ENCODE measurements at places on chromosomes 12 and 14.

- DNase-seq: no peak
Observed at GRCh38 chr12:57270966-57271470, 20.0 kb upstream of the STAC3 start.

- peak; percentile 12 for DNase-seq
Observed at GRCh38 chr14:67335781-67336180, 23.8 kb downstream of the ATP6V1D start.

DNA sequence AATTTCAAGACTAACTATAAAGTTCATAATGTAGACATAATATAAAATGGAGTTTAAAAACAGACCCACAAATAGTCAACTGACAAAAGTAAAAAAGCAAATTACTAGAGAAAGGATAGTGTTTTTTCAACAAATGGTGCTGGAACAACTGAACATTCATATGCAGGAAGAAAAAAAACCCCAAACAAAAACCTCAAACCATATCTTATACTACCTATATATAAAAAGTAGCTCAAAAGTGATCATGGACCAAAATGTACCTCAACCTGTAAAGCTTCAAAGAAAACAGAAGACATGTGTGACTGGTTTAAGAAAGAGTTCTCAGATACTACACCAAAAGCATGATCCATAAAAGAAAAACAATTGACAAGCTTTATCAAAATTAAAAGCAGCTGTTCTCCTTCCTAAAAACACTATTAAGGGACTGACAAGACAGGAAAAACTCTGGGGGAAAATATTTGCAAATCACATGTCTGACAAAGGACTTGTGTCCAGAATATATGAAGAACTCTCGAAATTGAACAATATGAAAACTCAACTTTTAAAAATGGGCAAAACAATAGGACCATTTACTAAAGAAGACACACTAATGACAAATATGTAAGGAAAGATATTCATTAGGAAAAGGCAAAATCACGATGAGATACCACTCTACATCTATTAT is 22.7 kb upstream of the ARID4A start:
- no peak for DNase-seq

GRCh38 chr12:34526946-34527345 is 504.6 kb downstream of the ALG10 start:
- DNase-seq: no peak

GRCh38 chr14:22383515-22384166 is 205.4 kb downstream of the DAD1 start:
- peak; percentile 71 for DNase-seq

DNA sequence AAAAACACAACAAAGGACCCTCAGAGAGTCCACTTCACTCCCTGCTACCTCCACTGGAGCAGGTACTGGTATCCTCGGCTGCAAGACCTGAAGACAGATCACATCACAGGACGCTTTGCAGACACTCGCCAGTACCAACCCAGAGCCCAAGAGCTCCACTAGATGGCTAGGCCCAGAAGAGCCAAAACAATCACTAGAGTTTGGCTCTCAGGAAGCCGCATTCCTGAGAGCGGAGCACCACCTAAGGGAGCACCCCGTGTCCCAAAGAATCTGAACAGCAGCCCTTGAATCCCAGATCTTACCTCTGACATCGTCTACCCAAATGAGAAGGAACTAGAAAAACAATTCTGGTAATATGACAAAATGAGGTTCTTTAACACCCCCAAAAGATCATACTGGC is 399.8 kb downstream of the RAD51B start:
- no peak for DNase-seq

GRCh38 chr12:71038960-71039359 is 118.4 kb upstream of the PTPRR start:
- DNase-seq: no peak

GRCh38 chr12:72989458-72989947 is 717.3 kb downstream of the TRHDE start:
- no peak for DNase-seq

DNA sequence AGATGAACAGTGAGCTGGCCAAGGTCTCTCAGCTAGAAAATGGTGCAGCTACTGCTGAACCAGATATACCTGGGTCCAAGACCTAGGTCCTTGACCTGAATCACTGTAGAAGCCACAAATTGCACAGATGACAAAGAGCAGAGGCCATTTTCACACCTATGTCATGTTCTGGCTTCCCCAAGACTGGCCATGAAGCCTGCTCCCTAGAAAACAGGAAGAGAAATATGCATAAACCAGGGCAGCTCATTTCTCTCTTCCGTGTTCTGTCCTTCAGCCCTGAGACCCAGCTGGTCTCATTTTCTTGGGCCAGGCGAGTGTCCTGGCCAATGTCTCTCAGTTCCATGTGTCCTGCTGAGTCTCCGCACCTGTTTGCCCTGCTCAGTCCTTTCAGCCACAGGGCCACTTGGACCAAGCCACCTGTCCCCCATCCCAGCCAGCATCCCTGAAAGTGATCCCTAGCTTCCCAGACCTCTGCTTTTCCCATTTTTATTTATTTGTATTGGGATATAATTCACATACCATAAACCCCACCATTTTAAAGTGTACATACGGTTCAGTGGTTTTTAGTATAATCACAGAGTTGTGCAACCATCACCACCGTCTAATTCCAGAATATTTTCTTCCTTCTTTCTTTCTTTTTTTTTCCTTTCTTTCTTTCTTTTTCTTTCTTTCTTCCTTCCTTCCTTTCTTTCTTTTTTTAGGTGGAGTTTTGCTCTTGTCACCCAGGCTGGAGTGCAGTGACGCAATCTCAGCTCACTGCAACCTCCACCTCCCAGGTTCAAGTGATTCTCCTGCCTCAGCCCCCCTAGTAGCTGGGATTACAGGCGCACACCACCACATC is 27.0 kb downstream of the P2RX7 start:
- DNase-seq: no peak

DNA sequence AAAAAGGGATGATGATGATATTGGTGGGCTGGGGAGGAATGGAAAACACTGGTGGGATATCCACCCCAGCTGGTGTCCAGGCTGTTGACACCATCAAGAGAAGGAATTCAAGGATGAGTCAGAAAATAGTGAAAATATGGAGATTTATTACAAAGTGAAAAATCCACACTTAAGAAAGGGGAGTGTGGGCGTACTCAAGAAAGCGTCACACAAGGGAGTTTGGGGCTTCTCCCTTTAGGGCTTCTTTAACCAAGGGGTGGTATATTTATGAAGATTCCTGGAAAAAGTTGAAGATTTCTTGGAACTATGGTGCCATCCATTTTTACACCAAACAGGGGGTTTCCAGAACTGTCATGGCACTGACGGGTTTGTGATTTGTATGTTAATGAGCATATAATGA is 63.1 kb upstream of the ARID2 start:
- DNase-seq: no peak

- DNase-seq: no peak
Observed at GRCh38 chr12:62931477-62931876, 3.5 kb downstream of the PPM1H start.

GRCh38 chr12:1880876-1881275 is 37.6 kb downstream of the CACNA2D4 start:
- DNase-seq: no peak

DNA sequence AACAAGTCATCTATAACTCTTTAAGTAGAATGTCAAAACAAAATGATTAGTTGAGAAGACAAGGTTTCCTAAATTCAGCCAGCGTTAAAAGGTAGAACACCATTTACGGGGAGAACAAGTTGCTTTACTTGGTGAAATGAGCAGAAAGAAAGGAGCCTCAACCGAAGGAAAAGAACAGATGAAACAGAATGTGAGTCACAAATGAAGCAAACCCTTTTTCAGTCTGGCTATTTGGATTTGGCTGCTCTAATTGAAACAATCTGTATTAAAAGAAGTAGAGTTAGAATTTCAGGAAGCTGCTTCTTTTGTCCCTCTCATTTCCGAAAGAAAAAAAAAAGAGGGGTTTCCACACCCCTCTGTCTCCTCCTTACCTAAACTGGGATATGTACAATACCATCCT is 34.6 kb downstream of the CEP128 start:
- DNase-seq: no peak

DNA sequence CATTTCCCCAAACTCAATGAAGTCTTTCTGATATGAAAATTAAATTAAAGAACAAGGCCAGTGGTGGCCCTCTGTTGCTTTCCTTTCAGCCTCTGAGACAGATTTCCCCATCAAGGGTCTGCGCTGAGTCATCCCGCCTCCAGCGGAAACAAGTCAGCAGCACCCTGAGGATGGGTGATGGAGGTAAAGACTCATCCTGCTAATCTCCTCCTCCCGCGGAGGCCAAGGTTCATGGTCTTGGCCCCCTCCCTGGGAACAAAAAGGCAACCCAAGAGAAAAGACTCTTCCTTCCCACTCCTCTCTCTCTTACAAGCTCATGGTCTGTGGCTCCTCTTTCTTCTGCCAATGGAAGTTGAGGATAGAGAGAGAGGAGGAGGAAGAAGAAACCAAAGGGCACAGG is 9.0 kb upstream of the NUMB start:
- DNase-seq: no peak

- DNase-seq: no peak
Observed at GRCh38 chr12:104680491-104680890, 223.7 kb downstream of the CHST11 start.

- DNase-seq: no peak
Observed at GRCh38 chr12:56983386-56983785, 23.0 kb downstream of the ZBTB39 start.

GRCh38 chr12:6697584-6698351 is 2.8 kb downstream of the PIANP start:
- no peak for DNase-seq

GRCh38 chr14:32476532-32476931 is 147.4 kb downstream of the AKAP6 start:
- no peak for DNase-seq

- no peak for DNase-seq
Observed at GRCh38 chr14:87014856-87015255, 978.1 kb downstream of the GALC start.

DNA sequence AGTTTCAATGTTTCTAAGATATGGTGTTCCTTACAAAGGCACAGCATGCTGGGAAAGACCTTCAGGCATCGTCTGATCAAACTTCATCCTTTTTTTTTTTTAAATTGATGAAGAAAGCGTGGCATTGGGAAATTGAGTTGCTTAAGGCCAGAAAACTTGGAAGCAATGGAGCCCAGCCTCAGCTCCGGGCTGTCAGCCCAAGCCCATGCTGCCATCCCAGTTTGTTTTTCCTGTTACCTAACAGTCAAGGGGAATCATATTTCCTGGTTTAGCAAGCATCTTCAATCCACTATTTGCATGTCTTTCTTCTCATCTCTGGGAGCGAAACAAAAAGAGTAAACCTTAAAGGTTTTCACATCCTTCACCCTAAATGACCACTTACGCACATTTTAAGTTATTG is 200.2 kb downstream of the CHST11 start:
- no peak for DNase-seq

- no peak for DNase-seq
Observed at GRCh38 chr14:70792939-70793338, 16.4 kb downstream of the MAP3K9 start.

DNA sequence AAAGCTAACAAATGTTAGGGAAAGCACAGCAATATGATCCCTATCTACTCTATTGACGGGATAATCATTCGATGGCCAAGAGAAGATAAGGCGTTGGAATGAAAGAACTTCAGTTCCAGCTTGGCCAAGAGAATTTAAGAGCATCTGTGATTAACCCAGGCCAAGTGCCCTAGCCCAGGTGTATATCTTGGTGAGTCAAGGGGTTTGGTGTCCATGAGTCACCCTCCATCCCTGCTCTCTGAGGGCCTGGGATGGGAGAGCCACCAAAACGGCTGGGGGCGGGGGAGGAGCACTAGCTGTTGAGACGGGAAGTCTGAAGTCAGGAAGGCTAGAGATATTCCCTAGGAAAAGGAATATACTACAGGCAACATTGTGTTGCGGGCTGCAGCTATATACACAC is 13.0 kb downstream of the TBPL2 start:
- DNase-seq: no peak

- no peak for DNase-seq
Observed at GRCh38 chr14:50795909-50796308, 35.1 kb downstream of the NIN start.

GRCh38 chr12:103783744-103784664 is 57.0 kb downstream of the NT5DC3 start:
- no peak for DNase-seq

GRCh38 chr12:57611108-57611826 is at the start of gene ARHGEF25:
ARHGEF25 (plus strand) TSS chr12:57611435; CDS start chr12:57611895, 460 bp downstream.
- DNase-seq: no peak

DNA sequence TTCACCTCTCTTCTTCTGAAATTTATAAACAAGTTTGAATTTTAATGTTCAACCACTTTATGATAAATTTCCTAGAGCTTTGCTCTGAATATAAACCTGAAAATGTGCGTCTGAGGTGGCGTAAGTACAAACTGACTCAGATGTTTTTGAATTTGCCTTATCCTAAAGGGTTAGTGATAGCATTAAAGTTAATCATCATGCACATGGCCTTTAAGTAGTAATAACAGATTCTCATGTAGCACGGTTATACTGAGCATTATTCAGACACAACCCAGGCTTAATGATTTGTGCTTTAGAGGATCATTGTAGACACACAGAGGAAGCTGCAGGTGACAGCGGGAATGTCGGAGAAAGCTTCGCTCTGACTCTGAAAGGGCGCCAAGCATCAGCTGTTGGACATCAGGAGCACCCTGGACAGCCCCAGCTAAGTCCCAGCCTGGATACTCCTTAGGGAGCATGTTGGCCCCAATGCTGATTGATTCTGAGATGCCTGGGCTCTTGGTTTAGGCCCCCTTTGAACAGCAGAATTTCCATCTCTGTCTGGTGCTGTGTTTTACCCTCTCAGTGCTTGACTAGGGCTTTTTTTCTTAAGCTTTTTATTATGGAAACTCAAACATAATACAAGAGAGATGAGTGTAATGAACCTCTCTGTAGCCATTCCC is 91.1 kb downstream of the PLXNC1 start:
- DNase-seq: no peak

DNA sequence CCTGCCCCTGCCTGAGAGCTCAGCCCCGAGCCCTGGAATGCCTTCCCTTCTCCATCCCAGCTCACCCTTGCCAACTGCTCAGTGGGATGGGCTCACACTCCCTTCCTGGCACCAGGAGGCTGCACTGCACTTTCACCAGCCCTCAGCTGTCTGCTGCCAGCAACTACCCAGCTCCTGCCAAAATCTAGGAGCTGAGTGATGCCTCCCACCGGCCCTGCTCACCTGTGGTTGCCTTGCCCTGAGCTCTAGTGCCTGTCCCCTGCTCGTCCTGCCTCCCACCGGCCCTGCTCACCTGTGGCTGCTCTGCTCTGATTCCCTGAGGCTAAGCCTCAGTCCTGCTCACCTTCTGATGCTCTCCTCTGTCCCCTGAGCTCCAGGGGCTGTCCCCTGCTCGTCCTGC is 119.8 kb downstream of the TMEM121 start:
- DNase-seq: no peak

All from GM12864 (cell line).